ENCODE measurements at places on chromosomes 2 and 18. TPM values are rescaled to one million over a fixed set of nuclear protein-coding genes. Genes with fewer than 3 reads are reported as not detected.

GKN1 gene
- total RNA-seq: not detected

RAB12 gene
- total RNA-seq: 15.4 TPM

NEU2 gene
- not detected for total RNA-seq

MTCL1 gene
- total RNA-seq: 0.69 TPM

GYPC gene
- 98.3 TPM for total RNA-seq
